ENCODE measurements at places on chromosomes 12 and 14.

DNA sequence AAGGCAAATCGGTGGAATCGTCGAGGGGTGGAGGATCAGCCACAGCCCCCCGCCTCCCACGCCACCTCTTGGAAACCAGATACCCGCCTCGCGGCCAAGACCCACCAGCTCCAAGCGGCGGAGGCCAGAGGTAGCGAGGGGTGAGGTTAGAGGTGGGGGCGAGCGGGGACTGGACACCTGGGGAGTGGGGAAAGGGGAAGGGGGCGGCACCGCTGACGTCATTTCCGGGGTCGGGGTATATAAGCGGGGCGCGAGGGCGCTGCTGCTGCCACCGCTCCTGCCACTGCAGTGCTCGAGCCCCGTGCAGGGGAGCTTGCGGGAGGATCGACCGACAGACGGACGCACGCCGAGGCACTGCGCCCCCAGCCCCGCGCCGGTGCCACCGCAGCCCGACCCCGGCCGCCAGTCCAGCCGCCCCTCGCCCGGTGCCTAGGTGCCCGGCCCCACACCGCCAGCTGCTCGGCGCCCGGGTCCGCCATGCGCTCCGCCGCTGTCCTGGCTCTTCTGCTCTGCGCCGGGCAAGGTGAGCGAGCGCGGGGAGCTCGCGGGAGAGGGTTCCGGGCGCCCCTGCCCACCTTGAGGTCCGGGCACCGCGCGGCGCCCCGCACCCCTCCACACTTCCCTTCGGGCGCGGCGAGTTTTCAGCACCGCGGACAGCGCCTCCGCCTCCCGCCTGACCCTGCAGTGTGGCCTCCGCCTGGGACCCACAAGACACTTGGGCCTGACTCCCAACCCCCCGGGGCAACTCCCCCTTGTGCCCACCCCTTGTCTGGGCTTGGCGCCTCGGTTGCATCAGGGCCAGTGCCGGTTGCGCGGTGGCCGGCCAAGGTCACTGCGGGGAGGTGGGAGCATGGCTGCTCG is at the start of gene CHGA:
CHGA (plus strand) TSS at position 268 of the 861 bp plus-strand sequence; CDS start at position 478, 210 bp downstream.
- peak; percentile 45 for DNase-seq

- no peak for DNase-seq
Observed at GRCh38 chr14:65332141-65332871, 80.2 kb upstream of the FUT8 start.

- no peak for DNase-seq
Observed at GRCh38 chr12:84920331-84920730, 7.7 kb upstream of the SLC6A15 start.

DNA sequence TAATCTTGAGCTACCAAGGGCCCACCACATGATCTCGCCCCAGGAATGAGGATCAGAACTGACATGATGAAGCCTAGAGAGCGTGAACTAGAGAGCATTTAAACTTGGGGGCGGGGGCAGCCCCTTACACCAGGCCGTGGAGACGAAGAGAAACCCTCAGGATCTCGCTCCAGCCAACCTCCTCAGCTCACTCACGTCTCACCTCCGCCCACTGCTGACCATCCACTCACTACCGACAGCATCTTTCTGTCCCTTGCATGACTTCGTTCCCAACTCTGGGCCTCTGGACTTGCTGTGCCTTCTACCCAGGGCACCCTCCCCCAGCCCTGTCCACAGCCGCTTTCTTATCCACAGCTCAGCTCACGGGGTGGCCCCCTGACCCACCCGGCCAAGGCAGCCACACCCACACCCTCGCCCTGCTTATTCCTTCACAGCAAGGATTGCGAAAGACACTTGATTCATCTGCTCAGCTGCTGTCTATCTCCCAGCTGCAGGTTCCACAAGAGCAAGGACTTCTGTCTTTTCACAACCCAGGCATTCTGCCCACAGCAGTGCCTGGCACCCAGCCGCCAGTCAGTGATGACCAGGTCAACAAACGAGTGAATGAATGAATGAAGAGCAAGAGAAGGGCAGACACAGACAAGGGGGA is 6.4 kb downstream of the STX2 start:
- DNase-seq: no peak

- no peak for DNase-seq
Observed at GRCh38 chr12:75978677-75979076, 52.9 kb downstream of the PHLDA1 start.

DNA sequence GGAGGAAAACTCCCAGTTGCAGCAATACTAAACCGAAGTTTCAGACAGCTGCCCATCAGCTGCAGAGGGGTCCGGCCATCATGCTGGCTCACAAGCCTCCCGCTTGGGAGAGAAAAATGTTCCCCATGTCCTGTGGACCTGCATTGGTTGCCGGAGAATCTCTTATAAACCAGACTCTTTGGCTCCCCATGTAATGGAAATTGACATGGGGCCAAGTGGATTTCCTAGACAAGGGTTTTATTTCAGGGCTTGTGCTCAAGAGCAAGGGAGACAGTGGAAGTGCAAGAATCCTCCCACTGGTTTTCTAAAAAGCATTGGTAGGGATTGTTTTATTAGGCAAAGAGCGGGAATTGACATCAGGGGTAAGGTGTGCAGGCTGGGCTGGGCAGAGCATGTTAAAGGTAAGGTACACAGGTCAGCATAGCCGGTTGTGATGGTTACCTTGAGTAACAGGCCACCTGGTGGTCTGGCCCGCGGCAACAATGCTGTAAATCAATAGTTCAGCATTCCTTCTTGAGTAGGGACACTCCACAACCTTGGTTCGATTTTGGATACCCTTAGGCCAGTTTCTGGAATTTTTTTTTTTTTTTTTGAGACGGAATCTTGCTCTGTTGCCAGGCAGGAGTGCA is 135.4 kb downstream of the UNC79 start:
- DNase-seq: no peak

DNA sequence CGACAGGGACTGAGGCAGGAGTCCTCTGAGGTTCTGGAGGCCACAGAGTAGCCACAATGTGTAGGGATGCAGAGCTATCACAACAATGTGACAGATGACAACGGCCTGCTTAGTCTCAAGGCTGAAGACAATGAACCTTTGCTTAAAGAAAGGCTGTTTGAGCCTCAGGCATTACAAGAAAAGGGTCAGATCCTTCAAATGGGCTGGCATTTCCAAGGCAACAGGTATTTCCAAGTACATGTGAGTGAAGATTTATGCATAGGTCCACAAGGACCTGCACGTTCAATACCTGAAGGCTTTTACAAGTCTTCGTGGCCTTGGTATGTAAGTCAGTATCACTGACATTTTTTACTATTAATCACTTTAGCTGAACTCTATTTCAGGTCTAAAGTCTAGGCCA is 62.0 kb downstream of the TMCC3 start:
- no peak for DNase-seq

DNA sequence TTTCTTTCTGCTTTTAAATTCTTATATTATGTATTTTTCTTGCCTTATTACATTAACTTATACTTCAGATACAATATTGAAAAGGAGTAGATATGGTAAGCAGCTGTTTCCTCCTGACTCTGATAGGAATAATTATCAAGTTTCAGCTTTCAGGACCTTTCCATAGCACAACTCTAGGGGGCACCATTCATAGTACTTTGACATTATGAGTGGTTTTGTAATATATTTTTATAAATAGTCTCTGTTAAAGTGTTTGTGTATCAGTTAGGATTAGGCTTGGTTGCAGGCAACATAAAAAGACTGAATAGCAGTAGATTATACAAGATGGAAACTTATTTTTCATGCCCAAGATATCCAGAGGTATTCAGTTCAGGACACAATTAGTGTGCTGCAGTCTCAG is 27.9 kb upstream of the PARP11 start:
- no peak for DNase-seq

DNA sequence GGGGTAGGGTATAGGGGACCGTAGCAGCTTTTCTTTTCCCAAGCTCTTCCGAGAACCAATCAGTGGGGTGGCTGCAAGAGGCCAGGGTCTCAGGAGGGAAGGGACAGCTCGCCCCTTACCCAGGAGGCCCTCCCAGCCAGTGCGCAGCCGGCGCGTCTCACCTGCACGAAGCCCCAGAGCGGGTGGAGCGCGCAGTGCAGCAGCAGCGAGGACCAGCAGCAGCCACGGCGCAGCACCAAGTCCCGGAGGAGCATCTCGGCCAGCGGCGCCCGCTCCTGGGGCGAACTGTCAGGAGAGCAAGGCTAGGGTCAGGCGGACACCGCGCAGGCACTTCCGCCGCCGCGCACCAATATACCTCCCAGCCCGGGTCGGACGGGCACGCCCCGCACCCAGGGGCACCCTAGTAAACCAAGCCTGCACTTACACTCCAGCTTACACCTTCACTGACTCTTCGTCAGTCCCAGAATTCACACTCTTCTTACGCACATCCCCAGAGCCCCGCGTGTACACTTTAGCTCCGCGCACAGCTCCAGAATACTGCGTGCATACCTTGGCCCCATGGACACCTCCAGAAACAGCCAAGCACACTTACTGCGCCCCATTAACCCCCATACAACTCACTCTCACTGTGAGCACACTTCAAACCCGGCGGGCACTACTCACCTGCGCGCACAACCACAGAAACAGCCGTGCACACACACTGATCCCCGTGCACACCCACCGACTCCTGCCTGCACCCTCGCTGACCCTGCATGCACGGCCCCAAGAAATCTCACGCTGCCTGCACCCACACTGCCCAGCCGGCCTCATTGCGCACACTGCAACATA is 606 bp downstream of the PRIMA1 start:
- no peak for DNase-seq

DNA sequence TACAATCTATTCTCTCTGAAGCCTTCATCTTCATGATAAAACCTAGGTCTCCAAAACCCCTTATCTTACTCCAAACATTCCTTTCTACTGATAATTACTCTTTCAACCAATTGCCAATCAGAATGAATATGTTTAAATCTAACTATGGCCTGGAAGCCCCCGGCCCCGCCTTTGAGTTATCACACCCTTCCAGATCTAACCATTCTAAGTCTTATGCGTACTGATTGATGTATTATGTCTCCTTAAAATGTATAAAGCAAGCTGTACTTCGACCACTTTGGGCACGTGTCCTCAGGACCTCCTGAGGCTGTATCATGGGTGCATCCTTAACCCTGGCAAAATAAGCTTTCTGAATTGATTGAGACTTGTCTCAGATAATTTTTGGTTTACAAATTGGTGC is 14.4 kb downstream of the PABPN1 start:
- DNase-seq: no peak

GRCh38 chr12:234891-235415 is 21.0 kb upstream of the SLC6A12 start:
- no peak for DNase-seq

DNA sequence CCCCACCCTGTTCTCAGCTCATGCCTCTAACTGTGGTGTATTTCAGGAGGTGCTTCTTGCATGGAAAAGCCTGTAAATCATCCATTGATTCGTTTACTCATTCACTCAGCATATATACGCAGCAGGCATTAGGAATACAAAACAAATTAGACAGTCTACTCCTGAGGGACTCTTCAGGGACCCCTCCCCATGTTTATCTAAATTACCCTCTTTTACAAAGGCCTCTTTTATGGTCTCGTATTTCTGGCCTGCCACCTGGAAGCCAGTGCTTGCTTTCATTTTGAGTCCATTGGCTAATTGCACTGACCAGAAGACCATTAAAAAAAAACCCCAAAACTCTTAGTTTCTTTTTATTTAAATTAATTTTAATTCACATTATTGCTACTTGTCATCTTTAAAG is 134.4 kb downstream of the DACT1 start:
- no peak for DNase-seq

- no peak for DNase-seq
Observed at GRCh38 chr14:106207316-106207715, 680.9 kb downstream of the TMEM121 start.

GRCh38 chr12:129160282-129160681 is 307.0 kb downstream of the GLT1D1 start:
- no peak for DNase-seq

- DNase-seq: no peak
Observed at GRCh38 chr12:102592134-102592533, 111.8 kb upstream of the IGF1 start.

DNA sequence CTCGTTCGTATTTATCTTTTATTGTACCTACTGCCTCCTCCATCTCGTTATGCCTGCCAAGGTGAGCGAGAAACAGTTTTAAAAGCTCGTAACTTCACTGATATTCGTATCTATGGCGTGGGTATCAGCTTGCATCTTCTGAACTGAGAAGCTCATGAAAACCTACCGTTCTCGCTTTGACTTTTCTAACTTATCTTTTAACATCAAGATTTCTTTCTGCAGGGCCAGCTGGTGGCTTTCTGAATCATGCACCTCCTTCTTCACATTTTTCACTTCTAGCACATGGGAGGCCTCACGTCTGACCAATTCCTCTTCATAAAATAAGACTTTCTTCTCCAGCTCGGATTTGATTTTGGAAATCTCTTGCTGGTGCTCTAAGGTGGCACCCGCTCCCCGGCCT is 45.8 kb downstream of the AMN start:
- no peak for DNase-seq

DNA sequence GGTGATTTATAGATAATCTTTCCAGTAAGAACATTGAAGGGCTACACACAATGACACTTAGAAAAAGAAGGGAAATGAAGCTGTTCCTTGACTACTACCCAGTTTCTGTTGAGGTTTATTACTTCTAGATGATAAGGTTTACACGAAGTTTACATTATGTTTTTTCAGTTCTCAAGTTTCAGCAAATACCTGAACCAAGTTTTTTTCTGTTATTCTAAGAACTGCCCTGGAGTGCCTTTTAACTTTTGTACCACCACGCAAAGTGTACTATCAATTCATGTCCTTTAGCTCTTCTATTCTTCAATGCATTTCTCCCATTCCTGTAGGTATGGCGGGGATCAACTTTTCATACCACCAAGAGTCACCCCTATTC is 5.8 kb downstream of the FBXL14 start:
- no peak for DNase-seq

DNA sequence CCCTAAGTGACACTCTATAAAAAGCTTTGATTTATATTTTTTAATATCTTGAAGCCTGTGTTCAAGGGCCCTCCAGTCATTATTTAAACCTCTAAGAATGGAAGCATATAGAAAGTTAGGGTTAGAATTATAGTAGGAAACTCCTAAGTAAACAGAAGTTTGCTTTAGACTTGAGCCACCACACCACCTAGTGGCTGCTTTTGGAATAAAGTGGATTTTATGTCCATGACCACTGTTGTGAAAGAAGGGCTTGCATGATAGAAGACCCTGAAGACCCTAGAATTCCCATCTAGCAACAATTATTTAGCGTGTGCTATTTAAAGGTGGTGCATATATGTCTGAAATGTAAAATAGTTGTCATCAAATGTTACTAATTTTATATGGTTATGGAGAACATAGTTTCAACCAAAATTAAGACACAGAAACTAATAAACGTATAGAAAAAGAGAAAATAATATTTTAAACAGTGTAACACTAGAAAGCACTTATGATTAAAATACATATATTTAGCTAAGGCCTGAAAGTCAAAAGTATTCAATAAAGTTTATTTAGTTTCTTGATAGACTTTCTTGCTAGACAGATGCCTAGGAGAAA is 21.3 kb downstream of the LRRIQ1 start:
- DNase-seq: no peak

DNA sequence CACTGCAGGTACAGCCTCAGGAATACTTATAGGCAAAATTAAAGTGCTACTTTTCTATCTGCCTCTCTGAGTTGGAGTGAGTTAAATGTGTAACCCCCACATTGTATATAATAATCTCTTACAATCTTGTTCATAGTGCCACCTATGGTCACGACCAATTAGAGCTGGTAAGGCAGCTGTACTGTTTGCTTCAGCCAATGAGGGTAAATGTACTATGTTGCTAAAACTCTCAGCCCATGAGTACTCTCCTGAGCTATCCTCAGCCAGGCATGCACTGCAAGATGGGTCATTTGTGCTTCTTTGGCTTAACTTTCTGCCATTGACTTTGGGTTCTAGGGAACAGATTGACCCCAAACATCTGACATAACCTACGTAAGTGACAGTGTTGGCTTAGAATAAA is 15.0 kb upstream of the MDM2 start:
- no peak for DNase-seq

- DNase-seq: no peak
Observed at GRCh38 chr12:107522692-107523477, 162.7 kb upstream of the PWP1 start.
